ENCODE measurements at places on chromosomes 5 and 9.

GRCh38 chr9:130837643-130838042, 2.6 kb downstream of the ABL1 start:
- DNase-seq, result no peak

- DNase-seq, result no peak
These were observed 82.3 kb downstream of the PTCD2 start for GRCh38 chr5:72402381-72402890.

DNA sequence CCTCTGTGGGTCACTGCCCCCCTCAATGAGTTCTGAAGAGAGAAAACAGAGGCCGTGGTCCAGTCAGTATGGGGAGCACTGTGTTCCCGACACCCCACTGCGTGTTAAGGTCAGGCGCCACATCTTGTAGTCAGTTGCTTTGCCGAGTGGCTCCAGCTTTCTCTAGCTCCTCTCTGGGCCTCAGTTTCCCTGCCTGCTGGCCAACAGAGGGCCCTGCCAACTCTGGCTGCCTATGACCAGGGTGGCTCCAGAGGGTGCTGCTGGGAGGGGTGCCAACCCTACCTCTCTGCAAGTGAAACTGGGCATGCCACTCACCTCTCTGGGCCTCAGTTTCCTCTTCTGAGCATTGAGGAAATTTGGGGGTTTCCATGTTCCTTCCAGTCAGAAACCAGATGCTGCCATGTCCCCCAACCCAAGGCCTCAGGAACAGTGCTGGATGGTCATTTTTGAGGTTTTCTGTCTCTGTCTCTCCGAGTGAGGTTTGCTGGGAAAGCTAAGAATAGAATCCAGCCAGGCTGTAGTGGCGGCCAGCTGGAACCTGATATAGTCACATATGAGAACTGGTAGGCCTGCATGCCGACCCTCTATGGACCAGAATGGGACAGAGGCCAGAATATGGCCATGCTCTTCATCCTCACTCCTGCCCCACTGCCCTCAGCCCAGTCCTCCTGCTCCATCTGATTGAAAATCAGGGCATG, 132.1 kb downstream of the PHF2 start:
- no peak for DNase-seq

DNA sequence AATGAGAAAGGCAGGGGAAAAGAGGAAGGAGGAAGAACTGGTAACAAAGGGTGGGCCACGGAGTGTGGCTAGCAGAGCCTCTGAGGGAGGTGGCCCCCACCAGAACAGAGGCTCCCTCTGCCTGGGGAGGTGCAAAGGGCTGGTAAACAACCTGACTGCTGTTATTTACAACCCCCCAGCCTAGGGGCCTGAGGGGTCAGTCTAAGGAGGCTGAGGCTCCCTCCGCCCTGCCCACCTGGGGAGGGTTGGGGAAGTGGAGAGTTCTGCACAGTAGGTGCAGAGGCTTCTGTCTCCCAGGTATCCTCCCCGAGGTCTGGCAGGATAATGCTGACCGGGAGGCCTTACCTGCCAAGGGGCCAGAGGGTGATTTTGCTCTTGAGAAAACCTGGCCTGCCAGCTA, 35.6 kb upstream of the SMU1 start:
- DNase-seq, result no peak

DNA sequence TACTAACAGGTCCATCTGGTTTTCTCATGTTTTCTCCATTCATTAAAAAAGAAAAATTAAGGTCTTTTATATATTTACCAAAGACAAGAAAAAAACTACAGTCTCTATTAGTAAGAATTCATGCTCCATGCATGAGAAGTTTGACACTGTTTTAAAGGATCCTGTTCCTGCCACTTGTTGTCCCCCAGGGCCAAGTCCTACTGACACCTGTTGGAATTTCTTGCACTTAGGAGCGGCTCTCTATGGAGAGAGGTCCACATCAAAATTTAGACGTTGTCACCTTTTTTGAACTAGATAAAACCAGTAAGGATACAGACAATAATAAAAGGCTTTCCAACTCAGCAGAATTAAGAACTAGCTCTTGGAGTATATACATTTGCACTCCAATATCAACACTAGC, 42.3 kb downstream of the PWWP2A start:
- DNase-seq, result no peak

DNA sequence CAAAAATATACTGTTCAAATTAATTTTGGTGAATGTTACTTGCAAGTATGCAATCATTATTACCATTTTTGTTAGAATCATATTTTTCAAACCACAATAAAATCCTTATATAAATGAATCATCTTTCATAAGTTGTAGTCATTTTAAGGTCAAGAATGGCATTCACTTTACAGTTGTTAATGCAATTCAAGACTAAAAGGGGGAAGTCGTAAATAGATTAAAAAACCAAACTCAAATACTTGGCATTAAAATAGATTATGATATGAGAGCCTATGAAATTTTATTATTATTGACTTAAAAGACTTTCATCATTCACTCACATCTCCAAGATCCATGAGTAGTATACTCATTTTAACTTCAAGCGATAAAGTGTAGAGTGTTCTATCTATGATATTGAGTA, 11.6 kb downstream of the CDH9 start:
- no peak for DNase-seq

GRCh38 chr9:137506274-137506673, 43.9 kb downstream of the PNPLA7 start:
- no peak for DNase-seq

DNA sequence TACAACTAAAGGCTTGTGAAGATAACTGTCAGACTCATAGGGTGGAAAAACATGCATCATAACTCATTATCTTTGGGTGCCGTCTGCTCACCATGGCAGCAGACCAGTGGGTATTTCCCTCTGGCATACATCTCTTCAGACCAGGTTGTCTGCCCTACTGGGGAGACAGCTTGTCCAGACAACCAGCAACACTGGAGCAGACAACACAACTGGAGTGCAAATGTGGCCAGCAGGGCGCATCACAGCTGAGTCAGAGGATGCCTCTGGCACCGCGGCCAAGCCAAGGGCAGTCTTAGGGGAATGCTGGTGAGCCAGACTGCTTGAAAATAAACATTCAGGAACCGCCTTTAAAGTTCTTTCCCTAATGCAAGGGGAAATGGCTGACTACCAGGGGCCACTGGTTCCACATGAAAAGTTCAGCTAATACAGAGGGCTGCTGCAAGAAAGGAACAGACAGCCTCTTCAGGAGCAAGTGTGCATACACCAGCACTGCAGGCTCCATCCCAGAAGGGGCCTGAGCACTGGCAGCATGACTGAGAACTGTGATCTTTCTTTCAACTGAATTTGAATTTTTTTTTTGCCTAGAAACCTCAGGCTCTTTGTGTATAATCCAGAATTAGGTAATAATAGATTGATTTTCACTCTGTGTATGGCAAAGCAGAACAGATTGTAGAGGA, 77.3 kb downstream of the MAMDC2 start:
- peak; percentile 92 for DNase-seq

- no peak for DNase-seq
These were observed 6.6 kb upstream of the ERBIN start for GRCh38 chr5:65919773-65920172.

DNA sequence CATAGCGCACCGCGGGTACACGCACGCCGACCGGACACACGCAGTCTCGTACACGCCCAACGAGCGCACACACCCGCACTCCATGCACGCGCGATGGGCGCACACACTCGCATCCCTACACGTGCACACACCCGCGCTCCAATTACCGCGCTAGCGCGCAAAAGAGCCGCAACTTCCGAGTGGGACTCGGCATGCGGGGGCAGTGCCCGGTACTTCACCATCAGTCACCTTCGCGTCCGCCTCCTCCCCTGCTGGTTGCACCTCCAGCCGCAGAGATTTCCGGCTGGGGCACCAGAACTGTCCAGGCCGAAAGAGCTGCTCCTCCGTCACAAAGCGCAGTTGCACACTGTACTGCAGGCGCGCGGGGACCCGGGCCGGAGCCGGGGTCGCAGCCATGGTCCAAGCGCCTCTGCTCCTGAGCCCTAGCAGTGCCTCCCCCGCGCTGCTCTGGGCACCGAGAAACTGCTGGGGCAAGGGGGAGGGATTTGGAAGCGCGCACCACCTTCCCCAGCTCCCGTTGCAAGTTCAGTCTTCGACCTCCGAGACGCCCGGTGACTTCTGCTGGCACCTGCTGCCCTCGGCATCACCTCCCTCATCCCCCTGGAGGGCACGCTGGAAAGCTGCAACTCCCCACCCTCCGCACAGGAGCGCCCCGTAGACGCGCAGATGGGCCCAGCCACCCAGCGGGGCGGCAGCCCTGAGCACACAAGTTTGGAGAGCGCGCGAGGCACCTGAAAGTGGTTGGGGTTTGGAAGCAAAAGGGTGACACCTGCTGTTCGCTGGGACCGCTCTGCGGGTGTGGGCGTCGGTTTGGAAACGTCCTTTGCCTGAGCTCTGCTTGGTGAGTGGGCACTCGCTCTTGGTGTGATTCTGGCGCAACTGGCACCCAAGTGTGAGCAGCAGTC, 337.4 kb upstream of the PUM3 start:
- no peak for DNase-seq

DNA sequence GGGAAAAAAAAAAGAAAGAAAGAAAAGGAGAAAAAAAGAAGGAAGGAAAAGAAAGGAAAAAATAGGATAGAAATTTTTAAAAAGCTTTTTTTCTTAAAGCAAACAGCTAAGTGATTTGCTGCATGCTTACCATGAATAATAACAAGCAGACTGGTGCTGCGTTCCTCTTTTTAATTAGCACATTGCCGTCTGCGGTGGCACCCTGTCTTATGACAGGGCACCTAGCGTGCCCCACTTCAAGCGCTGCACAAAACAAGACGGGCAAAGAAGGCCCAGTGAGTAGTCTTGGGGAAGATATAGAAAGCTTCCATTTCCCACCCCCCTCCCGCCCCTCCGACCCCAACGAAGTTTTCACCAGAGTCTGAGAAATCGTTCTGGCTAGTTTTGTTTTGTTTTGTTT, 513.9 kb downstream of the ZNF608 start:
- DNase-seq, result no peak

GRCh38 chr5:179230061-179230461, 115.2 kb downstream of the ADAMTS2 start:
- DNase-seq, result peak; percentile 17

GRCh38 chr9:91211919-91212318, 149.8 kb downstream of the AUH start:
- DNase-seq, result no peak

DNA sequence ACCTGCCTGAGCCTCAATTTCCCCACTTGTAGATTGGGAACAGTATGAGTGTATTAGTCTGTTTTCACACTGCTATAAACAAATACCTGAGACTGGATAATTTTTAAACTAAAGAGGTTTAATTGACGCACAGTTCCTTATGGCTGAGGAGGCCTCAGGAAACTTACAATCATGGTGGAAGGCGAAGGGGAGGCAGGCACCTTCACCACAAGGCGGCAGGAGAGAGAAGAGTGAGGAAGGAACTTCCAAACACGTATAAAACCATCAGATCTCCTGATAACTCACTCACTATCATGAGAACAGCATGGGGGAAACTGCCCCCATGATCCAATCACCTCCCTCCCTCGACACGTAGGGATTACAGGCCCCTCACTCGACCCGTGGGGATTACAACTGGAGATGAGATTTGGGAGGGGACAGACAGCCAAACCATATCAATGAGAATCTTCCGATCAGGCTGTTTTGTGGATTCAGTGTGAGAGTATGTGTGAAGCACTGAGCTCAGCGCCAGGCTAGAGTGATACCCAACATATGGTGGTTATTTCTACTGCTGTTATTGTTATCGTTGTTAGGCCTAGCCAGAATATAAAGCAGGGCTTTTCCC, 14.6 kb upstream of the LMX1B start:
- no peak for DNase-seq
